ENCODE measurements at places on chromosomes 1 and 21. TPM values are rescaled to one million over a fixed set of nuclear protein-coding genes. Genes with fewer than 3 reads are reported as not detected.

- H3K27ac ChIP-seq: no peak overlapping the region
- H3K36me3 ChIP-seq: no peaks in the 10 kb centered on the region
- no peak for DNase-seq
- no peak overlapping the region for H3K4me3 ChIP-seq
Measured at GRCh38 chr1:224785040-224785328, 144.5 kb upstream of the DNAH14 start.

Gene RBM11
- total RNA-seq: 0.50 TPM

DNA sequence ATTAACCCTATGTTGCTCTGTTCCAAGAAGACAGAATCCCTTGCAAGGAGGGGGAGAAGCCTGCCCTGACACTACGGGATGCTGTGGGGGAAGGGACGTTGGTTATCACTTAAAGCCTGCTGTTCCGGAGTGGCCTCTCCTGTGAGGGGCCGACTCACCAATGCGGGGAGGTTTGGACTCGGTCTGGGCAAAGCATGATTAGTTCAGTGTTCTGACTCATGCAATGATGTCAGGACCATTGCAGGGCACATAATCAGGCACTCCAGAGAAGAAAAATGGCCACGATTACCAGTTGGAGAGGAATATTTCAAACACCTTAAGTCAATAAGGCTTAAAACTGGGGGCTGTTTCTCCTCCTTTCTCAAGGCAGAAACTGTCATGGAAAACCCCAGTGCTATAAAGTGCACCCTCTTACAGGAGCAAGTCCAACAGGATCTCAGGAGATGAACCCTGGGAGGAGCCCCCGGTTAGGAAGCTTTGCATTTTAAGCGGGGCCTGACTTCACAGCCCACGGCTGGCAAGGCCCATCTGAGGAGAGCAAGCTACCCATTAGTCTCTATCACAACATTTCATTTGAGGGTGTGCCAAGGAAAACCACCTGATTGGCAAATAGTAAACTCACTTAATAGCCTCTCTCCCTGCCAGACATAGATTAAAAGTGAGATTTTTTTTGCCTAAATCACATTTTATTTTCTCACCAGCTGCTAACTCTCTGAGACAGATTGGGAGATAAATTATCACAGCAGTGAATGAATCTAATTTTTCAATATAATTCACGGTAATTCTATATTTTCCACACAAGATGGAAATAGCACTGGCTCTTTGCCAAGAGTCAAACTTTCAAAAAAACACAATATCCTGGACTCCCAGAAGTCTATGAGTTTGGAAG is 202.5 kb downstream of the C1orf94 start:
- no peak overlapping the region for H3K4me3 ChIP-seq
- H3K36me3 ChIP-seq: no peaks in the 10 kb centered on the region
- H3K27ac ChIP-seq: no peak overlapping the region
- no peak for DNase-seq
- H3K27me3 ChIP-seq: peaks cover 8% of the 10 kb centered on the region

GRCh38 chr1:165899461-165899941 is 72.1 kb downstream of the UCK2 start:
- DNase-seq: no peak
- no peak overlapping the region for H3K4me3 ChIP-seq
- H3K27ac ChIP-seq: no peak overlapping the region
- peaks cover 53% of the 10 kb centered on the region for H3K36me3 ChIP-seq
- H3K27me3 ChIP-seq: no peaks in the 10 kb centered on the region
- peaks cover 19% of the 10 kb centered on the region for H3K4me1 ChIP-seq

- H3K4me3 ChIP-seq: peak overlapping the region; percentile 7
- peak overlapping the region; percentile 65 for H3K27ac ChIP-seq
- no peak for DNase-seq
- no peaks in the 10 kb centered on the region for H3K27me3 ChIP-seq
- H3K4me1 ChIP-seq: peaks cover 64% of the 10 kb centered on the region
- H3K36me3 ChIP-seq: peaks cover 50% of the 10 kb centered on the region
Measured at GRCh38 chr1:89286549-89287180, 14.0 kb upstream of the GBP5 start.

GRCh38 chr1:59375321-59376220 is 78.7 kb downstream of the FGGY start:
- peaks cover 4% of the 10 kb centered on the region for H3K4me1 ChIP-seq
- no peak for DNase-seq
- H3K27ac ChIP-seq: no peak overlapping the region
- H3K27me3 ChIP-seq: no peaks in the 10 kb centered on the region
- no peak overlapping the region for H3K4me3 ChIP-seq
- peaks cover 19% of the 10 kb centered on the region for H3K36me3 ChIP-seq

GRCh38 chr1:230957580-230957989 is 21.1 kb downstream of the TTC13 start:
- no peaks in the 10 kb centered on the region for H3K27me3 ChIP-seq
- H3K4me3 ChIP-seq: no peak overlapping the region
- H3K36me3 ChIP-seq: peaks cover 55% of the 10 kb centered on the region
- no peaks in the 10 kb centered on the region for H3K4me1 ChIP-seq

DNA sequence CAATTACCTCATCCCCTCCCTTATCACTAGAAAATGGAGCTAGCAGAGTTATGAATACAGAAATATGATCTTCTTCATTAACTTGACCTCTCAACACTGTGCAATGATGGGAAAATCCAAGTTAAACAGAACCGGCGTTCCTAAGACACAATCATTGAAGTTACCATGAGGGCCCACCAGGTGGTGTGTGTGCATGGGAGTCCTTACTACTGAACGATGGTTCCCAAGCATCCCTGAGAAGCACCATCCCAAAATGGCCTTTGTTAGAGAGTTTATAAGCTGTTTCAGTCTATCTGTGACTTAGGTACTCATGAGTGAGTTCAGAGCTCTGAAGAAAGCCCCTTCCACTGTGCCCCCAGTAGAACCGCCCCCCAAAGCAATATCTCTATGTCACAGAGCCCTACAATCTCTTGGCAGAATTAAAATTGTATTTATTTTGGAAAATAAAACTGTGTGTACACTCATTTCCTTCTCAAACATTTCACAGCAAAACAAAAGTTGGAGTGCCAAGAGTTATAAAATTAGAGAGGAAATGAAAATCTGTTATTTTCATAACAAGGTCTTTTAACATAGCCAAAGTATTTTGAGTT is 56.8 kb downstream of the PLD5 start:
- no peak for DNase-seq
- H3K36me3 ChIP-seq: no peaks in the 10 kb centered on the region
- no peak overlapping the region for H3K4me3 ChIP-seq
- no peaks in the 10 kb centered on the region for H3K4me1 ChIP-seq

DNA sequence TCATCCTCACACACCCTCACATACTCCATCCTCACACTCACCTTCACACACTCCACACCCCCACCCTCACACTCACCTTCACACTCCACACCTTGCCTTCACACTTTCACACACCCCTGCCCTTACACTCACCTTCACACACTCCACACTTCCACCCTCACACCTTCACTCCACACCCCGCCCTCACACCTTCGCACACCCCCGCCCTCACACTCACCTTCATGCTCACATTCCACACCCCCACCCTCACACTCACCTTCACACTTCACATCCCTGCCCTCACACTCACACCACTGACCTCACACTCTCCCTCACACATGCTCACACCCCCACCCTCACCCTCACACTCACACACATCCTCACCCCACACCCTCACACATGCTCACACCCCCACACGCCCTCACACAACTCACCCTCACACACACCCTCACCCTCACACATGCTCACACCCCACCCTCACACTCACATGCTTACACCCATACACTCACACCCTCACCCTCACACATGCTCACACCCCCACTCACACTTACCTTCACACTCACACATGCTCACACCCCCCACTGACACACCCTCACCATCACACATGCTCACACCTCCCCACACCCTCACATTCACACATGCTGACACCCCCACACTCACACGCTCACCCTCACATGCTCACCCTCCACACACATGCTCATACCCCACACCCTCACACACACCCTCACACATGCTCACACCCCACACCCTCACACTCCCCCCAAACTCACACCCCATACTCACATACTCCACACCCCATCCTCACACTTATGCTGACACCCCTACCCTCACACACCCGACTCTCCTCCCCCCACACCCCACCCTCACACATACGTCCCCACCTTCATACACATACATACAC is 44.5 kb upstream of the EDN2 start:
- H3K4me1 ChIP-seq: no peaks in the 10 kb centered on the region
- no peaks in the 10 kb centered on the region for H3K27me3 ChIP-seq
- H3K36me3 ChIP-seq: peaks cover 65% of the 10 kb centered on the region
- no peak overlapping the region for H3K4me3 ChIP-seq
- no peak for DNase-seq

GRCh38 chr1:93681101-93681988 is at the start of gene BCAR3:
BCAR3 (minus strand) TSS chr1:93681837; CDS start chr1:93674930, 6,907 bp downstream.
- H3K4me3 ChIP-seq: peak within 1 kb of the TSS; percentile 94
- H3K36me3 ChIP-seq: peaks cover 10% of the 10 kb centered on the region
- peak; percentile 41 for DNase-seq
- peak within 1 kb of the TSS; percentile 84 for H3K27ac ChIP-seq
- H3K4me1 ChIP-seq: peaks cover 38% of the 10 kb centered on the region

- H3K27me3 ChIP-seq: no peaks in the 10 kb centered on the region
- no peak overlapping the region for H3K27ac ChIP-seq
- no peak for DNase-seq
- H3K4me1 ChIP-seq: no peaks in the 10 kb centered on the region
Measured at GRCh38 chr1:75528001-75528400, 82.9 kb downstream of the SLC44A5 start.

Gene LHX4
- total RNA-seq: not detected

- H3K4me1 ChIP-seq: peaks cover 4% of the 10 kb centered on the region
- no peak overlapping the region for H3K4me3 ChIP-seq
- H3K27me3 ChIP-seq: peaks cover 7% of the 10 kb centered on the region
Measured at GRCh38 chr21:46068516-46069079, 29.3 kb upstream of the COL6A2 start.

Gene LRRC53
- total RNA-seq: not detected

GRCh38 chr1:208135354-208135753 is 108.8 kb downstream of the PLXNA2 start:
- no peak overlapping the region for H3K27ac ChIP-seq
- H3K4me3 ChIP-seq: no peak overlapping the region
- no peak for DNase-seq
- H3K36me3 ChIP-seq: no peaks in the 10 kb centered on the region
- H3K4me1 ChIP-seq: no peaks in the 10 kb centered on the region
- H3K27me3 ChIP-seq: peaks cover 22% of the 10 kb centered on the region

DNA sequence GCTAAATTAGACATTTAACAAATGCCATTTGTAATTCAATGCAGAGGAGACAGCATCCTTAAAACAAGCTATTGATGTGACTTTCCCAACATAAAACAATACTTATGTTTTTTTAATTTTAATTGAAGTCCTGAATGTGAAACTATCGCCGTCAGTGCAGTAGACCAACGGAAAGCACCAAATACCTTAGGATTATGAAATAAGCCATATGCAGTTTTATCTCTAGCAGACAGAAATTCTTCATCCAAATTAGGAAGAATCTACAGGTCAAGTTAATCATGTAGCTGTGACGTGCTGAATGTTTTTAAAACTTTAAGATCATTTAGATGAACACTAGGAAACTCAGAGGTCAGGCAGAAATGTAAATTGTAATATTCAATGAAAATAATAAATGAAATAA is 714 bp upstream of the ST6GALNAC5 start:
- no peaks in the 10 kb centered on the region for H3K4me1 ChIP-seq
- H3K36me3 ChIP-seq: no peaks in the 10 kb centered on the region
- H3K4me3 ChIP-seq: no peak overlapping the region
- H3K27me3 ChIP-seq: peaks cover 61% of the 10 kb centered on the region
- DNase-seq: no peak

Gene FOXE3
- total RNA-seq: not detected

Gene PAQR7
- total RNA-seq: 7.9 TPM

Gene PGLYRP3
- not detected for total RNA-seq

Gene AMPD1
- not detected for total RNA-seq

Gene AMIGO1
- total RNA-seq: 0.92 TPM

DNA sequence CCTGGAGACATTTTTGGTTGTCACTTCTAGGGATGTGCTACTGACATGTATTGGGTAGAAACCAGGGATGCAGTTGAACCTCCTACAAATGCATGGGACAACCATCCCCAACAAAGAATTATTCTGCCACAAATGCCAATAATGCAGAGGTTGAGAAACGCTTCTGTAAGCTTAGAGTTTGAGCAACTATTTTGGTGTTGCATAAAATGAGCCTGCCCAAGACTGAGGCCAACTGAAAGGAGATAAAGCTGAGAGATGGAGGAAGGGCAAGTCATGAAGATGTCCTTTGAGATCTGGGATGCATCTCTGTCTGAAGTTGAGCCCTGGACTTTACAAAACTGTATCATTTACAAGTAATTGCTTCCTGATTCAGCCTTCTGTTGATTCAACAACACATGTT is 106.9 kb downstream of the KCNJ15 start:
- no peak overlapping the region for H3K27ac ChIP-seq
- no peaks in the 10 kb centered on the region for H3K4me1 ChIP-seq
- DNase-seq: no peak
- H3K36me3 ChIP-seq: no peaks in the 10 kb centered on the region
- peaks cover 6% of the 10 kb centered on the region for H3K27me3 ChIP-seq
- no peak overlapping the region for H3K4me3 ChIP-seq

GRCh38 chr1:33763406-33763805 is 100.5 kb upstream of the HMGB4 start:
- no peak for DNase-seq
- no peaks in the 10 kb centered on the region for H3K36me3 ChIP-seq
- no peaks in the 10 kb centered on the region for H3K4me1 ChIP-seq

Gene CELA2A
- total RNA-seq: not detected

- H3K4me1 ChIP-seq: peaks cover 13% of the 10 kb centered on the region
- H3K4me3 ChIP-seq: no peak overlapping the region
- H3K27me3 ChIP-seq: peaks cover 17% of the 10 kb centered on the region
- no peak for DNase-seq
- H3K27ac ChIP-seq: no peak overlapping the region
Measured at GRCh38 chr1:51612447-51612961, 4.4 kb upstream of the OSBPL9 start.

DNA sequence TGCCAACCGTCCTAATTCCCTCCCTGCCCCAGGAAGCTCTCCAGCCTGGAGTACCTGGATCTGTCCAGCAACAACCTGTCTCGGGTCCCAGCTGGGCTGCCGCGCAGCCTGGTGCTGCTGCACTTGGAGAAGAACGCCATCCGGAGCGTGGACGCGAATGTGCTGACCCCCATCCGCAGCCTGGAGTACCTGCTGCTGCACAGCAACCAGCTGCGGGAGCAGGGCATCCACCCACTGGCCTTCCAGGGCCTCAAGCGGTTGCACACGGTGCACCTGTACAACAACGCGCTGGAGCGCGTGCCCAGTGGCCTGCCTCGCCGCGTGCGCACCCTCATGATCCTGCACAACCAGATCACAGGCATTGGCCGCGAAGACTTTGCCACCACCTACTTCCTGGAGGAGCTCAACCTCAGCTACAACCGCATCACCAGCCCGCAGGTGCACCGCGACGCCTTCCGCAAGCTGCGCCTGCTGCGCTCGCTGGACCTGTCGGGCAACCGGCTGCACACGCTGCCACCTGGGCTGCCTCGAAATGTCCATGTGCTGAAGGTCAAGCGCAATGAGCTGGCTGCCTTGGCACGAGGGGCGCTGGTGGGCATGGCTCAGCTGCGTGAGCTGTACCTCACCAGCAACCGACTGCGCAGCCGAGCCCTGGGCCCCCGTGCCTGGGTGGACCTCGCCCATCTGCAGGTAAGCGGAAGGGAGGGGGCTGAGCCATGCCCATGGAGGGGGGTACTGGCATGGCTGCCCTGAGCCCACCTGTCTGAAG is 16.5 kb downstream of the PODN start:
- H3K27me3 ChIP-seq: no peaks in the 10 kb centered on the region
- no peaks in the 10 kb centered on the region for H3K36me3 ChIP-seq
- no peak overlapping the region for H3K4me3 ChIP-seq
- no peak for DNase-seq
- no peak overlapping the region for H3K27ac ChIP-seq
- no peaks in the 10 kb centered on the region for H3K4me1 ChIP-seq

- H3K4me1 ChIP-seq: peaks cover 38% of the 10 kb centered on the region
- DNase-seq: no peak
- peak overlapping the region; percentile 3 for H3K4me3 ChIP-seq
Measured at GRCh38 chr1:224266105-224266914, 63.7 kb downstream of the NVL start.

Gene ADAMTS4
- 0.09 TPM for total RNA-seq

Measured in activated T-helper 2 cell treated with anti-CD3 and anti-CD28 coated beads, Interferon-gamma antibody, Interleukin-2, Interleukin-4, amounts not matched to agents 10 μg/mL and 5 μg/mL and 100 μg/mL, durations not matched to agents 14 hours and 24 hours and 36 hours (primary cell).